Panc1 (cell line): ENCODE measurements at places on chromosomes 4 and X.

DNA sequence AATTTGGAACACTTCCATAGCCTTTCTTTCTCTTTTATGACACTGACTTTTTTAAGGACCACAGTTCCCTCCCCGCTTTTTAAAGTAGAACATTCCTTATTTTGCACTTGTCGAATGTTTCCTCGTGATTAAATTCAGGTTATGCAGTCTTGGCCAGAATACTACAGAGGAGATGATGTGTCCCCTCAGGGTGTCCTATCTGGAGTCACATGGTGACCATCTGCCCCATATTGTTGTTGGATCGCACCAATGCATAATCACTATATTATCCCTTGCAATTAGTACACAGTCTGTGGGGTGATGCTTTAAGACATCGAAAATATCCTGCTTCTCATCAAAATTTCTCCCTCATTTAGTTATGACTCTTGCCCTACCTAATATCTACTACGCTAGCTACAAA lies 27.4 kb downstream of the WDFY3 start:
- DNase-seq, result no peak

DNA sequence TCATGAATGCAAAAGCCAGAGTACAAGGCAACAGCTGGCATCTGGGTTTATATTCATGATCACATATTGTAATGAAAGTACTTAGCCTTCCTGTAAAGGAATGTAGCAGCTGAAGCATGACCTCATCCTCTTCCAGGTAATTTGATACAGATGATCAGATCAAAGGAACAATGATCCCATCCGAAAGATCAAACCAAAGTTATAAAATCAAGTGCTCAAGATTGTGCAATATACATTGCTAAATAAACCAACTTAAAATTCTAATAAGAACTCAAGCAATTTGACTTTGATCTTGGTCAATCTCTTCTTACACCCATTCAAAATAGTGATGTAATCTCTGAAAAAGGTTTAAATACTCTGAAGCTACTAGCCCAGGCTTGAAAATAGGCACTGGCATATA lies 113.1 kb upstream of the INPP4B start:
- no peak for DNase-seq

DNA sequence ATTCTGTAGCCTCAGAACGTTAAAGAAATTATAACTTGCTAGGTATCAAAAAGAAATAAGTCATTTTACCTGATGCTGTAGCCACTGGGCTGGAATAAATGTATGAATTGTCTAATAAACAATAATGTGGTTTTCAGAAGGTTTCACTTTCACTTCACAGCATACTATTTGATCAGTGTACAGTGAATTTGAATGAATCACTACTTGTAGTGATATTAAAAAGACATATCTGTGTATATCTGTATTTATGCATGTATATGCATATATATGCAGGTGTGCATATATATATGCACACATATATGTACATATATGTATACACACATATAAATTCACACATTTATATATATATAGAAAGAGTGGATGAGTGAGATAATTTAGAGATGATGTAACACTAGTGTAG lies 440.0 kb upstream of the PCDH10 start:
- DNase-seq, result no peak

DNA sequence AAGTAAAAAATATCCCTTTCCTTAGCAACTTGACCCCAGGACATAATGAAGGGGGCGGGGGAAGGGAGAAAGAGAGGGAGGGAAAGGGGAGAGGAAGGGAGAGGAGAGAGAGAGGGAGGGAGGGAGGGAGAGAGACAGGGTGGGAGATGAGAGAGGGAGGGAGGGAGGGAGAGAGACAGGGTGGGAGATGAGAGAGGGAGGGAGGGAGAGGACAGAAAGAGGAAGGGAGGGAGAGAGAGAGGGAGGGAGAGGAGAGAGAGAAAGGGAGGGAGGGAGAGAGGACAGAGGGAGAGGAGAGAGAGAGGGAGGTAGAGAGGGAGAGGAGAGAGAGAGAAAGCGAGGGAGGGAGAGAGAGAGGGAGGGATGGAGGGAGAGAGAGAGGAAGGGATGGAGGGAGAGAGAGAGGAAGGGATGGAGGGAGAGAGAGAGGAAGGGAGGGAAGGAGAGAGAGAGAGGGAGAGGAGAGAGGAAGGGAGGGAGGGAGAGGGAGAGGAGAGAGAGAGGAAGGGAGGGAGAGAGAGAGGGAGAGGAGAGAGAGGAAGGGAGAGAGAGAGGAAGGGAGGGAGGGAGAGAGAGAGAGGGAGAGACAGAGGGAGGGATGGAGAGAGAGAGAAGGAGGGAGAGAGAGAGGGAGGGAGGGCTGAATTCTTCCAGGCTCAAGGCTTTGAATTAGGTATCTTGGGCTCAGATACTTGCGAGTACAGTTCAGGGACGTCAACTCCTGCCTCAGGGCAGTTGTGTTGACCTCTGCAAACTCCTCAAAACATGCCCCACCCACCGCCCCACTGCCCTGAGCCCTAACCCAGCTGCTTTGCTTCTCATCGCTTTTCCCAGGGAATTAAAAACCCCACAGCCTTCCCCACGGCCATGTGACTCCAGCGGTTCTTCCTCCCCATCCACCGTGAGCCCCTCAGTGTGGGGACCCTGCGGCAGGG lies 40.0 kb upstream of the ADRA2C start:
- no peak for DNase-seq

DNA sequence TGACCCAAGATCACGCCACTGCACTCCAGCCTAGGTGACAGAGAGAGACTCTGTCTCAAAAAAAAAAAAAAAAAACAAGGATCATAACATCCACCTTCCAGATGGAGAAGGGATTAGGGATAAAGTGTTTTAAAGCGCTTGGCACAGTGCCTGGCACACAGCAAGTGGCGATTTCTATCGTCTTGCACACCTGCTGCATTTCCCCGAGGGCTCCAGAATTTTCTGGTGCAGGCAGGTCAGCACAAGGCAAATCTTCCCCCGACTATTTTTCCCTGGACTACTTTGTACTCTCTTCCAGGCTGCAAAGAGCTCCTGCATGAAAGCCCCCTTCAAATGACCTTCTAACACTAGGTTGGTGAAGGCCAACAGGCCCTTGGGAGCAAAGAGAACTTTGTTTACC lies 57.3 kb downstream of the APBB2 start:
- no peak for DNase-seq

DNA sequence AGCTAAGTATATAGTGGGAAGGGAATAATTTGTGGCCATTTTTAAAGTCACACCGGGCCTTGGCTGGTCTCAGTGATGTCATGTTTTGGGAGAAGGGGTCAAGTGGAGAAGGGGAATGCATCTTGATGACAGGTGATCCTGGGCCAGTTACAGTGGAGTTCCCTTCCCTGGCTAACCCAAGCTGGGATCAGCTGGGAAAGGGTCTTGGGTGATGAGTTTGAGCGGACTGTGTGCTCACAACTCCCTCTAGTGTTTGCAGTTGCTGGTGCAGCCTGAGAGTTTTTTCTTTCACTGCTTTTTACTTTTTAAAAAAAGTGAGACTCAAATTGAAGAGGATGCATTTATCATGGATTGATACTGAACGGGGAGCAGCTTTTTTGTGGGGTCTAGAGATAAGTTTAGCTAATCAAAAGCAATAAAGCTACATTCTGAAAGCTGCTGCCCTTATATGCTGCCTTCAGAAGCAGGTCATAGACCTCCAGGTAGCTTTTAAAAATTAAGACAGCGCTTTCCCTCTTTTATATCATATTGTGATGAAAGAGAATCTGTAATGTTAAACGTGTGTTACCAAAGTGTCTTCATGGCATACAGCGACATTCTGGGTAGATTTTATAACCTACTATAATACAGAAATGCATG lies 164.7 kb downstream of the DCLK2 start:
- peak; percentile 50 for DNase-seq

DNA sequence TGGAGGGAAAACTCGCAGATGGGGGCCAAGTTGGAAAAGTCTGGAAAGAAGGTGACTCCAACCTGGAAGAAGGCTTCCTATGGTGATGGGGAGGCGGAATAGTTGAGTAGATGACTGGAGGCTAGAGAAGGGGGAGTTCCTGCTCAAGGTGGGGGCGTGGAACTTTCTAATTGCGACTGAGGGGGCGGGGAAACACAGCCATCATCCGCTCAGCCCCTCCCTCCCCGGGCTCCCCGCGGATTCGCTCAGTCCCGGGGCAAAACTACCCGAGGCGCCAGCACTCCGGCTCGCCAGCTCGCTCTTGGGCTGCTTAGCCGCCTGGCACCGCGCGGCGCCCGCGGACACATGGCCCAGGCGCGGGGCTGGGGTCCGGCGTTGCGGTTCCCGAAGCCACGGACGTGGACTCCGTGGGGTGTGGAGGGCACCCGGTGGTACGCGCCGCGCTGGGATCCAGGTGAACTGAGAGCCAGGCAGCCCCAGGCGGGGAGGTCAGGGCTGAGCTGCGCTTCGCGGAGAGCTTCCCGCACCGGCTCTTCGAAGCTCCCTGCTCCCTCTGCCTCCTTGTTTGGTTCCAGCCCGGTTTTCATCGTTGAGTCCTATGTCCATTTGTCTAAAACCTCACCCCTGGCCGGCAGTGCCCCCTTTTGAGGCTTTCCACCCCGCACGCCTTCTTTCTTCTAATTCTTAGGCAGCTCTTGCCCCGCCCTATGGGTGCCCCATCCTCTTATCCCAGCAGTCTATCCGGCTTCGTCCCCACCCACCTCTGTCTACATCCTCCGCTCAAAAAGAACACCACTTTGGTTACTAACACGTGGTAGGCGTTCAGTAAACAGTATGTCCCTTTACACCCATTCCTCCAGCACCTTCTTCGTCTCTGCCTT lies 38.9 kb downstream of the STARD8 start:
- no peak for DNase-seq

- DNase-seq, result no peak
Observed at GRCh38 chr4:17898553-17899055, 87.8 kb downstream of the NCAPG start.

DNA sequence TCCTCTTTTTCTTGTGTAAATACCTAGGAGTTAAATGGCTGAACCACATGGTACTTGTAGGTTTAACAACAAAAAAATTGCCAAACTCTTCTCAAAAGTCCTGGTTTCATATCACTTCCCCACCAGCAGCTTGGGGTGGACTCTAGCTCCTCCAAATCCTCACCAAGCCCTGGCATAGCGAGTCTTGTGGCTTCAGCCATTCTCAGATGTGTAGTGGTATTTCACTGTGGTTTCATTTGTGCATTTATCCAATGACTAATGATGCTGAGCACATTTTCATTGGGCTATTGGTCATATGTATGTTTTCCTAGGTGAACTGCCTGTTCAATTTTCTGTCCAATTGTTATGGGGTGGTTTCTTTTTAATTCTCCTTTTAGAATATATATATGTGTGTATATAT lies 249.3 kb downstream of the NLGN4X start:
- DNase-seq, result no peak

GRCh38 chr4:145553375-145553774 lies 65.8 kb upstream of the MMAA start:
- DNase-seq, result no peak

- DNase-seq, result no peak
Observed at GRCh38 chr4:57287687-57288604, 177.8 kb upstream of the IGFBP7 start.

DNA sequence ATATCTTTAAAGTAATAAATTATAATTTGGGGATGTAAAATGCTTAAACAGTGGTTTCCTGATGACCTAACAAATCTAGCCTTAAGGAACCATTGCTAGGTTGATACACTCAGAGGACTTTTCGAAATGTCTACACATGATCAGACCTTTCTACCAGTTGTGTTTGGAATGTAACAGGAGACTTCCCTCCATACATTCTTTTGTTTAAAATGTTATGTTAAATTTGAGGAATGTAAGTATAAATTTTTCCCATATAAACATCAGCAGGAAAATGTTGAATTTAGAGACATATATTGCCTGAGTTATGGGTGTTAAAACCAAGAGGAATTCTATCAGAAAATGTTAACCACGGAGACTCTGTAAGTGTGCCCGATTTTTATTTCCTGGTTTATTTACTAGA lies 190.6 kb upstream of the SPRY1 start:
- DNase-seq, result no peak

DNA sequence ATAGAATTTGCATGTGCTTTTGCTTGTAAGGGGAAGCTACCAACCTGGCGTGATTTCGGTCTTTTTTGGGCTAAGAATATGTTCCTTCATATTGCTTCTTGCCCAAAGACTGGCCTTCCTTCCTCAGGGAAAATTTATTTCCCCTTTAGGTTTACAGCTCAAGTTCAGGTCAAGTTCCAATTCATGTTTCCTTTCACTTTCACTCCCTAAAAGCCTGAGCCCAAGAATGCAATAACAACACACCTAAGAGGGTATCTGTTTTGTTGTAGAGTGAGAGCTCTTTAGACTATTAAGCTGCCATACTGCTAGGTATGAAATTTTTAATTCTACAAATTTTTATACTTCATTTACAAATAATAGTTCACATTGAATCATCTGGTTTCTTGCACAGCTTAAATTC lies 299.6 kb downstream of the TLL1 start:
- no peak for DNase-seq

- DNase-seq, result no peak
Observed at GRCh38 chr4:6071959-6072720, 53.9 kb upstream of the C4orf50 start.

DNA sequence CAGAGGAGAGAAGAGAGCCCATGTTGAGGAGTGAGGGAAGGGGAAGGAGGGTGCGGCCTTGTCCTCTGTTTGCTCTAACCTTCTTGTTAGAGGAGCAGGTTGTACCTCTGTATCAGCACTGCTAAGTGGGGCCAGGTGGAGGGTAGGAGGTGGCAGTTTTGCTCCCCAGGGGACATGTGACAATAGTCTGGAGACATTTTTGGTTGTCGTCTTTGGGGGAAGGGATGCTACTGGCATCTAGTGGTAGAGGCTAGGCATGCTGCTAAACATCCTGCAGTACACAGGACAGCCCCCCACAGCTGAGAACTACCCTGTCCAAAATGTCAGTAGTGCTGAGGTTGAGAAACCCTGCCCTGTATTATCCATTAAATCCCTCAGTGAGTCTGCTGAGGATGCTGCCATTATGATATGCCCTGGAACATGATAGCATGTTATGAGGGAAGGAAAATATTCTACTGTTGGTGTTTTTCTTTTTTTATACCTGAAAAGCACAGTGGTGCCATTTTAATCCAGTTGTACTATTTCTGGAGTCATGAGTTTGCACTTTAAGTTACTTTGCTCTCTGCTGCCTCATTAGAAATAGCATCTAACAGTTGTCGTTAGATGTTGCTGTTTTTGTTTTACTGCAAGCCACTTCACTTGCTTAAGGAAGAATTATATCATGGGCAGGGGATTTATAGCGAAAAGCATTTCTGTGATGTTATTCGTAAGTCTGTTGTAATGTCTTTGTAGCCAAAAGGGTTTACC lies 90.6 kb downstream of the LRP2BP start:
- no peak for DNase-seq

GRCh38 chr4:143406523-143406922 lies 69.8 kb downstream of the GAB1 start:
- no peak for DNase-seq

GRCh38 chrX:54891573-54891972 lies 29.1 kb upstream of the TRO start:
- no peak for DNase-seq

GRCh38 chr4:125313497-125313896 lies 1.3 kb upstream of the FAT4 start:
- DNase-seq, result no peak
